ENCODE measurements at places on chromosomes 11 and 22.

DNA sequence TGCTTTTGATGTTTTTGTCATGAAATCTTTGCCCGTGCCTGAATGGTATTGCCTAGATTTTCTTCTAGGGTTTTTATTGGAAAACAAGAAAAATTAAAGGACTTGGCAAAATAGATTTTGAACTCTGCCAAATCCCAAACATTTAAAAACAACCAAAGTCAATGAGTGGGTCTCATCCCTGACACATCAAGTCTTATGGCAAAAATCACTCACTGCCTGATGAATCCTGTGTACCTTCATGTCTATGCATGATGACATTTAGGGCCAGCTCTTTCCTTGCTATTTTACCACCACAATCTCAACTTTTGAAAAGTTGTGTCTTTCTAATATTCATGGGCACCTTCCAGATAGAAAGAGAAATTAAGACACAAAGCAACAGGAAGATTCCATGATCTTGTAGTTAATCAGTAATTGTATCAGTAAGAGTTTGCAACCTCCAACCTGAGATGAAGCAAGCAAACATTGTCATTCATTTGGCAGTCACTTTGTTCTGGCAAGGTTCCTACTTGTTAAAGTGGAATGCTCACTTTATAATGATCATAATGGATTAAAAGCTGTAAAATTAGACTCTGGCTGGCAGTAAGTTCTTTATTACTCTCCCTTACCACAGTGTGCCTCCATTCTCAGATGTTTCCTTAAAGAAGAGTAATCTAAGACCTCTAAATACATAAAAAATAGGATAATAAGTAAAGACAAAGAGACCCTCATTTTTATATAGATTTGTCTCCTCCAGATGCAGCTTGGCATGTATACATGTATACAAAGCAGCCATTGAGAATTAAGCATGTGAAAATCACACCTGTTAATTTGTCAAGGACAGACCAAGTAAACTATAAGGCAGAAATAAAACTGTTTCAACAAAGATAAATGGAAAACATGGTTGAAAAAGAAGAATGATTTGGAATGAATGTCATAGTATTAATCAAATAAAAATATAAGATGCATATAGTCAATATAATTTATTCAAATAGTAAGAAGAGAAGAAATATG is 51.6 kb downstream of the ETS1 start:
- no peak for DNase-seq

DNA sequence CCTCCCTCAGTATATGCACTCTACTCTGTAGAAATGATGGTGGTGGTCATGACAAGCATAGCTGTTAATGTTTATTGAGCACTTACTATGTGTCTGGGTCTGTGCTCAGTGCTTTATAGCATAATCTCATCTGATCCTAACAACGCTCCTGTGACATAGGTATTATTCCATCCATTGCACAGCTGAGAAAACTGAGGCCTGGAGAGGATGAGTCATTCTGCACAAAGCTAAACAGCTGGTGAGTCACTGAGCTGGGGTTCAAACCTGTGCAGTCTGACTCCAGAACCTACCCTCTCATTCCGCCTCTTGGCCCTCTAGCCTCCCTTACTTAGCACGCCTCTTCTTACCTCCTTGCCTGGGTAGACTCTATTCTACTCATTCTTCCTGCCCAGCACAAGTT is 41.7 kb downstream of the PRDM11 start:
- no peak for DNase-seq

- no peak for DNase-seq
These were observed 38.0 kb downstream of the TMEM123 start for GRCh38 chr11:102414559-102414958.

DNA sequence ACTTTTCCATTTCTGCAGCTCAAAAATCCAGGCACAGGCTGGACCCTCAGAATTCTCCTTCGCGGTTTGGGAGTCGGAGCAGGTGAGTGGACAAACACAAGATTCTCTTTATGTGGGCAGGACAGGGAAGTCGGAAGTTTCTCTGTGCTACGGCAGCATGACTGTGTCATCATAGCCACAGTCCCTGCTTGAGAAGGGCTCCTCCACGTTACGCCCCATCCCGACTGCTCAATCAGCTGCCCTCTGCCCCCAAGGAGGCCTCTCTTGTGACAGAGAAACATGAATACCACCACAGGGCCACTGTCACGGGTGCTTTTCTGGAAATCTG is 89.0 kb upstream of the SHISAL1 start:
- DNase-seq = no peak

- DNase-seq = peak; percentile 59
These were observed 111.8 kb upstream of the MTMR2 start for GRCh38 chr11:96035740-96036078.

DNA sequence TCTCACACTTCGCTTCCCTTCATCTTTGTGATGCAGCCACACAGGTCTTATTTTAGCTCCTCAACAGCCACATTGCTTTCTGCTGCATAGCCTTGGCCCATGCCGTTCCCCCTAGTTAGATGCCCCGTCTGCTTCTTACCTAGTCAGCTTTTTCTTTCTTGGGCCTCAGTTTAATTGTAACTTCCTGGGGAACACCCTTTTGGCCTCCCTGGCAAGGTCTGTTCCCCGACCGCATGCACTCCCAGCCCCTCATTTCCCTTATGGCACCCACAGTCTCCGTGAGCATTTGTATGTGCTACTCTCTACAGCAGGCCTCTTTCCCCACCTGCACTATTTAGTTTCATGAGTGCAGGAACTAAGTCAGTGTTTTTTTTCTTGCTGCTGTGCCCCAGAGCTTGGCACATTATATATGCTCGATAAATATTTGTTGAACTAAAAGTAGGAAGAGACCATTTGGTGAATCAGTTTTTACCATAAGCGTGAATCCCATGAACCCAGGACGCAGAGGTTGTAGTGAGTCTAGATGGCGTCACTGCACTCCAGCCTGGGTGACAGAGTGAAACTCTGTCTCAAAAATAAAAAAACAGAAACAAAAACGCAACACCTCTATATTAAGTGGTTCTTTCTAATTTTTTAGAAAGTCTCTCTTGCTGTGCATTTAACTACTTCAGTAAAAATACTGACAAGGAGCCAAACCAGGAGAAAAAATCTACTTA is 38.5 kb downstream of the TNRC6B start:
- no peak for DNase-seq

DNA sequence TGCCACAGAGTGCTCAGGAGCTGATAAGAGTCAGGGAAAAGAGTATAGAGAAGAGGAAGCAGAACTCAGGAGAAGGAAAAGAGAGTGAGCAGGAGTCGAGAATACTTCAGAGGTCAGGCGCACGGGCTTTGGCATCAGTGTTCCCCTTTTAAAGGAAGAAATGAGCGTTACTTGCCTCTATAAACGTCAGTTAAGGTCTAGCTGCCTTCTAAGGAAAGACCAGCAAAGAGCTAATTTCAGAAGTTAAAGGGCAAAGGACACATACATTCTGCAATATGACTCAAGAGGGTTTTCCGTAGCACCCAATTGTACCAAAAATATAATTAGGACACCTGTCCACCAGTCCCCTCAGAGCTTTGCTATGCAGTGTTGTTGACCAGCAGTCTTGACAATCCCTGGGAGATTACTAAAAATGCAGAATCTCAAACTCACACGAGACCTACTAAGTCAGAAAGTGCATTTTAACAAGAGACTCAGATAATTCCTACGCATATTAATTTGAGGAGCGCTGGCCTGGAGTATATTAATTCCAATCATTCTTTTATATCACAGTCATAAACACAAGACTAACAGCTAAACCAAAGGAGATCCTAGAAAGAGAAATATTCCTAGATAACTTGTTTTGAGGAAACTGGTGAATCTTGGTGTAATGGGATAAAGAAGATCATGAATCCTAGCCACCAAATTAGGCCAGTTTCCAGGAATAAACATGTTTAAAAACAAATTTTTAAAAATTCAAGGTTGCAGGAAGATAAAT is 249.0 kb downstream of the CADM1 start:
- DNase-seq = no peak

- no peak for DNase-seq
These were observed 44.7 kb downstream of the SWAP70 start for GRCh38 chr11:9708544-9708943.

DNA sequence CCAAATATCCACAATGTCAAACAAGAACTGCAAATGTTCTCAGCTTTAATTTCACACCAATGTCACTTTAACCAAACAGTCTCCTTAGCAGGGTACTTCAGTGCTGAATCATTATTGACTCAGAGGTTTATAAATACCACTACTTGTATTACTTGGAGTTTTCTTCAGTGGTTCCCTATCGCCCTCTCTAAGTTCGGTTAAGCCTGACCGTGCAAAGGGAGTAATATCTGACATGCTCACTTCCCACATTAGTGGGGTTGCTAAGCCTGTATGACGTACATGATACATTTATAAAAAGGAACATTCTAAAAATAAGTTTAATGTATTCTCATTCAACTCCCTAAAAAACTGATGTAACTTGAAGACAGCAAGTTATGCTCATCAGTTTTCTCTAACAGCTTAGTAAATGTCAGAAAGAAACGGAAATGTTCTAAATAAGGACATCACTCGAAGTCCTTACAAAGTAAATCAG is 93.1 kb upstream of the ZC3H12C start:
- DNase-seq = peak; percentile 88

DNA sequence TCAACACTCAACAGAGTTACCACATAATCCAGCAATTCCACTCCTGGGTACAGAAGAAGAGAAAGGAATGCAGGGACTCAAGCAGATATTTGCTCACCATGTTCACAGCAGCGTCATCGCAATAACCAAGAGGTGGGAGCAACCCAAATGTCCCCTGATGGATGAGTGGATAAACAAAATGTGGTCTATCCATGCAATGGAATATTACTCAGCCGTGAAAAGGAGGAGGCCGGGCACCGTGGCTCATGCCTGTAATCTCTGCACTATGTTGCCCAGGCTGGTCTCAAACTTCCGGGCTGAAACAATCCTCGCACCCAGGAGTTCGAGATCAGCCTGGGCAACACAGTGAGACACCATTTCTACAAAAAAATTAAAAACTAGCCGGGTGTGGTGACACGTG is 131.7 kb downstream of the CTTN start:
- no peak for DNase-seq

- no peak for DNase-seq
These were observed 18.9 kb downstream of the CXCR5 start for GRCh38 chr11:118902336-118903203.

GRCh38 chr22:44645083-44645482 is 56.9 kb upstream of the PRR5 start:
- no peak for DNase-seq

GRCh38 chr11:1772270-1773130 is 8.8 kb upstream of the CTSD start:
- DNase-seq = peak; percentile 72

DNA sequence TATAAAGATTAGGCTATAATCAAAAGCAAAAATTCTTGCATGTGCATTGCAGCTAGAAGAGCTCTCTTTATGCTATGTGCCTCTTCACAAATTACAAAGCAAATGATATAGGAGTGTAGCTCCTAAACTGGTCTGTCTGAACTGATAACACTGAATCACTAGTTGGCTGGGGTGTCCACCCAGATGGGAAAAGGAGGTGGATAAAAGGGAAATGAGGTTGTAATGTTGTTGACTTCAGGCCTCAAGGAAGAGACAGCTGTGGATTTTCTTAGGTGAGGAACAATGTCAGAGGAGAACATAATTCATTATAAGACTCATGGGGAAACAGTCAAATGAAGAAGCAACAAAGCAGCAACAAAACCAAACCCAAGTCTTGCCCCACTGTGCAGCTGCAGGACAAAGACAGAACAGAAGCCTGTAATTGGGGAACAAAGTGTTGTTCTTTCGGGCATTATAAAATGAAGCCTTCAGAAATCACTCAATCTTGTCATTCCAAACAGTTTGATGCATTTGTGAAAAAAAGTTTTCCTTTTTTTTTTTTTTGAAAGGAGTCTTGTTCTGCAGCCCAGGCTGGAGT is 130.1 kb upstream of the DDI1 start:
- no peak for DNase-seq

- peak; percentile 67 for DNase-seq
These were observed 49.1 kb downstream of the MICAL2 start for GRCh38 chr11:12159351-12160099.

DNA sequence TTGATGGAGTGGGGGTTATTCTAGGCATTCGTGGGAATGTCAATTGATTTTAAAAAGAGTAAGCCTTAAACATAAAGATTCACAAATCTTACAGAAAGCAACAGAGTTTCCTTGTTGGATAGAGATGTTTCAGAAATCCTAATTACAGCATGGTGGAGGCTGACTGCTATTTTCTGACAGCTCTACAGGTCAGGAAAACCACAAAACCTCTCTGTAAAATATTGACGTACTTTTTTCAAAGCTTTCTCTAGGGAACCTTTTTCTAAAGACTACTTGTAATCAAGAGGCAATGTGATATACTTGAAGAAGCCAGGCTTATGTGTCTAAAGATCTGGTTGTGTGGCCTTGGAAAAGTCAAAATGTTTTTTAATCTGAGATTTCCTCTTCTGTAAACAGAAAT is 9.1 kb upstream of the OR8B8 start:
- no peak for DNase-seq

GRCh38 chr11:10658621-10659338 is 34.8 kb downstream of the IRAG1 start:
- DNase-seq = no peak

GRCh38 chr11:69018924-69019323 is 5.9 kb upstream of the MRGPRF start:
- no peak for DNase-seq

- no peak for DNase-seq
These were observed 124.2 kb downstream of the NCAM1 start for GRCh38 chr11:113085446-113085845.

- DNase-seq = no peak
These were observed 11.6 kb upstream of the OOSP4B start for GRCh38 chr11:60005360-60005759.

DNA sequence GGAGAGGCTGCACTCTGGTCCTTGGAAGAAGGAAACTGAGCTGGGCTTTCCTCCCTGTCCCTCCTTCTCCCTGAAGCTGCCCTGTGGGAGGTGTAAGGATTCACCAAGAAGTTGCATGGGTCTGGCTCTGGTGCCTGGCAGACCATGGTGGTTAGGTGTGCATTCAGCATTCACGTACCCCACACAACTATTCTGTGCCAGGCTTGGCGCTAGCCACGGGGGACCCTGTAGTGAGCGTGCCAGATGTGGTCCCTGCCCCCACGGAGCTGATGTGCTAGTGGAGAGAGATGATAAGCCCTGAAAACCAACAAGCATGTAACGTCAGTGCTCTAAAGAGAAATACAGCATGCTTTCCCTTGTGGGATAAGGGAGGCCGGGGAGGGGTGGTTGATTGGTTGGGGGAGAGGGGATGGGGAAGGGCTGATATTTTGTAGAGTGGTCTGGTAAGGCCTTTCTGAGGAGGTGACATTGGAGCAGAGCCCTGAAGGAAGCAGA is 48.9 kb downstream of the CD82 start:
- no peak for DNase-seq

GRCh38 chr11:12097219-12097618 is 13.2 kb upstream of the MICAL2 start:
- DNase-seq = no peak

DNA sequence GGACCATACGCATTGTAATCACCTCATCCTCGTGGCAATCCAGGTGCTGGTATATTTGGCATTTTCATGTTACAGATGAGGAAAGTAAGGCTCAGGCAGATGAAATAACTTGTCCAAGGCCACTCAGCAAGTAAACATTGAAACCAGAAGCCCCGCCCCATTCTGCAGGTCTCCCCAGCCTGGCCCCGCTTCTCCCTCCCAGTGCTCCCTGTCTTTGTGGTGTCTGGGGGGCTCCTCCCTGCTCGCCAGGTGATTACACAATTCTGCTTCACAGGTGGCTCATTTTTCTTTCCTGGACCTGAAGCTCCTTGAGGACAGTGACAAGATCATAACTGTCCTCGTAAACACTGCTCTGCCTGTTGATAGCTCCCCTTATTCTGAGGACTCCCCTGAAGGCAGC is 531.5 kb upstream of the B3GAT1 start:
- no peak for DNase-seq
